GM12864 (cell line): ENCODE measurements at places on chromosomes 7 and 10.

DNA sequence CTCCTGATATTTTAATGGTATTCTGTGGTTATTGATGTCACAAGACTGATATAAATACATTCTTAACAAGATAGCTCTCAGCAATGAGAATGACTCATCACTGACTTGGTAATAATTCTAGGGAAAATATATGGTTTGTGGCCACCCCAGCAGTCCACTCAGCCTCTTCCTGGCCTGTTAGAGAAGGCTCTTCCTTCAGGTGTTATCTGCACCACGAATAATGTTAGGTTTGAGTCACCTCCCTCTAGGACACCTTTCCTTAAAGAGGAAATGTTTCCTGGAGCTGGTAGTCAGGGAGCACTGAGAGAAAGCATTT, 163.3 kb downstream of the SVIL start:
- DNase-seq = no peak

GRCh38 chr10:71647526-71648253, 71.9 kb downstream of the C10orf105 start:
- no peak for DNase-seq

DNA sequence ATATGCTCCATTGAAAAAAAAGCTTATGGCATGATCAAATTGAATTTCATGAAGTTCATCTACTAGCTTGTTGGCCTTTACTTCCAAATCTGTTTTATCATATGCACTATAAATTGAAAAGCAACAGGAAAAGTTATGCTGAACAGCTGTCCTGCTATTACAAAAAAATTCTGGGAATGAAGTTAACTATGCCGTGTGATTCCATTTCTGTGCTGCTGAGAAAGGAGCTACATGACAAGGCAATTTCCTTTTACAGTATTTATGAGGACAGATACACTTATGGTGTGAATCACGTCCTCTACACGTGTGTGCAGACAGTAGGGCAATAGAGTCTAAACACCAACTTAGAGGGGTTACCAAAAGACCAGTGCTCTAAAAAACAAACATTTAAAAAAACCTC, 426.5 kb upstream of the AKR1E2 start:
- no peak for DNase-seq

DNA sequence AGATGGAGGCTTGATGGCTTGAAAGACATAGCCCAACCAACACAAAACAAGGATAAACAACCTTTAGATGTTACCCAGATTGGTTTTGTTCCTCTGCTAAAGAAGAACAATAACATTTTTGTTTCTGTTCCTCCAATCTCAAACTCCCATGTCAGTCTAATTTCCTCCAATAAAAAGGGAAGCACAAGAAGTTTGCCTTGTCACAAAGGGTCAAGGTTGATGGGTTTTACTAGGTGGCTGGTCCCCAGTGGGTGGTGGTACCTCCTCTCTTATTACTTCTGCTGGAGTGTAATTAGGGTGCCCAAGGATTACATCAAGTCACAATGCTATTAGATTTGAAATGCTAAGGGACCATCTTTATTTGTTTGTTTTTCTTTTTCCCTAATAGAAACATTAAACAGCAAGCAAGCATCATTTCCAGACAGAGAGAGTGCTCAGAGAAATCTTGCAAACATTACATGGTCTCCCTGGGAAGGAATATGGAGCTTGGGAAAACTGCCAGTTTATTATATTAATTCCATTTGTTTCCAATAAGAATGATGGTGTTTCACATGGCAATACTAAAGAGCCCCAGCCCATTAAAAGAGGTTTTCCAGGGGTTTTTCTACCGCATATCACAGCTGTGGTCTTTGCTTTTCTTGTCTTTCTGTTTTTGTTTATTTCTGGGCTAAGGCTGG, 78.3 kb upstream of the AOAH start:
- no peak for DNase-seq

DNA sequence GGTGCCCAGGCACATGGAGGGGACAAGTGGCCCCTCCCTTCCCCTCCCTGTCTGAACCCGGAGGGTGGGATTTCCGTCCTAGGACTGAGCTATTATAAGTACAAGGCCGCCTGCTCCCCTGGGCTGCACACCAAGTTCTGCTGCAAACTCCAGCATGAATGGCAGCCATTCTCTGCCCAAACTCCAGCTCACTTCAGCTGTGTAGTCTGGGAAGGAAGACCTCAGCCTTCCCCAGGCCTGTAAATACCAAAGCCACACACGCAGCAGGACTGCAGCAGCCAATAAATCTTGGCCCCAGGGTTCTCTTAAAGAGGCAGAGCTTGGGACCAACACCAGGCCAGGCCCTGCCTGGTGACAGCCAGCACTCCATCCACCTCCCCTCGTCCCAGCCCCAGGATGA, 291.3 kb upstream of the ZMIZ1 start:
- no peak for DNase-seq

GRCh38 chr7:69889976-69890351, 291.7 kb downstream of the AUTS2 start:
- no peak for DNase-seq

GRCh38 chr10:64040781-64041180, 519.6 kb downstream of the REEP3 start:
- DNase-seq = no peak

- DNase-seq = no peak
Measured at GRCh38 chr7:90503367-90503766, 33.9 kb downstream of the PTTG1IP2 start.

DNA sequence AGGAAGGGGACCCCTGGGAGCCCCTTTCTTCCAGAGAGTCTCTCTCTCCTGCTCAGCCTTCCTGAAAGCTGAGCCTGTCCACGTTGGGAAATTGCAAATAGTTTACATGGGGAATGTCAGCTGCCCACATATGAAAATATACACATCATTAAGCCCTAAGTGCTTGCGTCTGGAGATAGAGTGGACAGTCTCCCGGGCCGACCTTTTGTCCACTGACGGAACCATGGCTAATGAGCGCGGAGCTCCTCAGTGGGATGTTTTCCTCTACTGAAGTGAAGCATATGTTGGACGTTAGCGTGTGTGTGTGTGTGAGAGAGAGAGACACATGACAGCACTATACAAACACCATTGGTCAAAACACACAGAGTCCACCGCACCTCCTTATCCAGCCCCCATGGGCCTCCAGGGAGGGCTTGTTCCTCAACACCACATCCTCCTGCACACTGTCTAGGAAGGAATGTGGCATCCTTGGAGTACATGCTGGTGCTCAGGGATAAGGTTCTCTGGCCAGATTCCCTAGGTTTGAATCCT, 128.4 kb downstream of the RGS10 start:
- no peak for DNase-seq

DNA sequence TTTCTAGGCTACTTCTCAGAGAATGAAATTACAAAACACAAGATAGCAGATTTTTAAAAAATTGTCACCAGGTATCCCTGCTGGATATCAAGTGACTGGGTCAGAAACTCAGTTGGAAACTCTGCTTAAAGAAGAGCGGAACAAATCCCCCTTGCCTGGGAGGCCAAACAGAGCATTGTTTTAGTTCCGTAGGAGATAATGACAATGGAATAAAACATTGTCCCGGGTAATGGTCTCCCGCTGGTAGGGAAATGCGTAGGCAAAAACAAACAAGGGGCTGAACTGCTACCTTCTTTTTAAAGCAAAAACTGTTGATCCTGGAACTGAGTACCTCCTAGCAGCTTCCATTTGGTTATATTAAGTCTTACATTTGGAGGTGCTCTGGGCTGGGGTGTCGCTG, 21.3 kb upstream of the VAX1 start:
- no peak for DNase-seq

DNA sequence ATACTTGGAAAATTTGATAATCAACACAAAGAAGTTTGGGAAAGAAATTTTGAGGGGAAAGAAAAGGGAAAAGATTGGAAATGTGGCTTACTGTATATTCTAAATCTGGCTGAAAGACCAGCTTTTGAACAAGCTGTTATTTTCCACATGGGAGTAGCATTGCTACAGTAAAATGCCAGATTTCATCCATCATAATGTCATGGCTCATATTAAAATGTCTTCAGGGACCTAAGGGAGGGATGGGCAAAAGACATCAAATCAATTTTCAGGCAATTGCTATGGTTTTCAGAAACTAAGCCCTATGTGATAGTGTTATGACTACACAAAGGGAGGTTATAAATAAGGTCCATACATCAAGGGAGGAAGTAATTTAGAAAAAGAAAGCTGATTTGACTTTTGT, 1116.9 kb upstream of the CELF2 start:
- no peak for DNase-seq

GRCh38 chr10:119283387-119283786, 76.0 kb downstream of the GRK5 start:
- no peak for DNase-seq

DNA sequence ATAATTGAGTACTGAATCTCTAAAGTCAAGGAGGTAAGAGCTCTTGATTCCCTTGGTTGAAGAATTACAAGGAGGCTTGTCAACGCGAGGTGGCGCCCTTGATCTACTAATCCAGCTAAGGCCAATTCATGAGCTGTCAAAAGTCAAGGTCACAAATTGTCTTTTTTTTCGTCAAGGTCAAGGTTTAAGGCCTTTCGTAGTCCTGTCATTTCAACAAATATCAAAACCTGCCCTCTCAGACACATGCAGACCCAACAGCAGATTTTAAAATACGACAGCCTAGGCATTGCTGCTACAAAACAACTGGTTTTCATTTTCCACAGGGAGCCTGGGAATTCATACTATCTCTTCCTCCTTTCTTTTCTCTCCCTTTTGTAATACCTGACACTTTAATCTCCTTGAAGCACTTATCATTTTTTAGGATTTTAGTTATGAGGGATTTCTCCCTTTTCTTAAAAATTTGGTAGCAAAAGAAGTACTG, 3.6 kb downstream of the HOXA13 start:
- peak; percentile 46 for DNase-seq

GRCh38 chr10:112421731-112422130, 25.0 kb downstream of the ZDHHC6 start:
- no peak for DNase-seq

GRCh38 chr10:95214369-95214768, 20.3 kb downstream of the ACSM6 start:
- DNase-seq = no peak

DNA sequence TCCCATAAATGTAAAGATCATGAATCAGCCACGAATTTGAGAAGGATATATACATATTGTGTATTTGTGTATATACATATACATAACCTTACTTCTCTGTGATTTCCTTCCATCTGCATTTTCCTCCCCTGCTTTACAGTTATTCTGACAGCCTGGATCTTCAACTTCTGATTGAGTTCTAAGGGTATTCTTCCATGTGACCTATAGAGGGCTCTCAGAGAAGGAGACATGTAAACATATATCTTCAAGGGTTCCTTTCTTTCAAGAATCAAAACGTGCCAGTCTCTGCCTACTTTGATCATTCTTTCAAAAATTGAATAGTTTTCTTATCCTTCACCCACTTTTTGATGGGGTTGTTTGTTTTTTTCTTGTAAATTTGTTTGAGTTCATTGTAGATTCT, 453.7 kb upstream of the POT1 start:
- DNase-seq = no peak

- no peak for DNase-seq
Measured at GRCh38 chr7:108132551-108133265, 2.5 kb upstream of the LAMB4 start.

DNA sequence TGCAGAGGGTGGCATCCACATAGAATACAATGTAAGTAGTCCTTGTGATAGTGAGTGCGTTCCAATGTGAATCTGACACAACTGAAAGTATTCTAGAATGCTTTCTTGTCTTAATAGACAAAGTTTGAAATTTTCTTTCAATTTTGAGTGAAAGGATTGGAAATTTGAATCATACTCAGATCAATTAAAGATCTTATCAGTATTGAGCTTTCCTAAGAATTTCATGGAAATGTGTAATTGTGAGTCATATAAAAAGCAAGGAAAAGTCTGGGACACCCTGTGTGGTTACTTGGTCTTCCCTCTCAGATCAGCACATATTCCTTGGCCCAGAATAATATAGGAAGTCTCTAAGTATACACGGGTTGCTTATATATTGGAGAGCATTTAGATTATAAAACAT, 99.1 kb downstream of the MBL2 start:
- no peak for DNase-seq

- no peak for DNase-seq
Measured at GRCh38 chr7:141156407-141156806, 82.5 kb downstream of the TMEM178B start.

- no peak for DNase-seq
Measured at GRCh38 chr10:5615316-5615715, 51.1 kb downstream of the ASB13 start.

DNA sequence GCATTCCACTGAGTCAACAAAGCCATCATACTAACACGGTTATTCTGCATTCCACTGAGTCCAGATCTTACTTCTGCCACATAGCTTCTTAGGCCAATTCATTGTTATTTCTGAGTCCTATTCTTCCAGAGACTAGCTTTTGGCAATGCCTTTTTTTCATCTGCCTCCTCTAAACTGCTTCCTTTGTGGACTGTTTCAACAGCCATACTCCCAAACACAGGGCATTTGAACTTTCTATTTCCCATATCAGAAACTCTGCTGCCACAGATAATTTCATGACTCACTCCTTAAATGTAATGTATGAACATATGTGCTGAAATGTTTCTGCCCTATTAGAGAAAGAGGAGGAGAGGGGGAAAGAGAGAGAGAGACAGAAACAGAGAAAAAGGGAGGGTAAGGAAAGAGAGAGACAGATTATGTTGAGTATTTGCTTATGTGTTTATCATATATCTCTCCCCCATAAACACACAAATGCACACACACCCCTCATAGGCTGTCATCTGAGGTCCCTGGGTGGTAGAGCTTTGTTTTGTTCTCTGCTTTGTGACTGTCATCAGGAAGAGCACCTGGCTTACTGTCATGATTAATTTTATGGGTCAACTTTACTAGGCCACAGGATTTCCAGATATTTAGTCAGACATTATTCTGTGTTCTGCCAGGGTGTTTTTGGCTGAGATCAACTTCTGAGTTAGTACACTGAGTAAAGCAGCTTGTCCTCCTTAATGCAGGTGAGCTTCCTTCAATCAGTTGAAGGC, 308.0 kb upstream of the KCND2 start:
- DNase-seq = no peak

DNA sequence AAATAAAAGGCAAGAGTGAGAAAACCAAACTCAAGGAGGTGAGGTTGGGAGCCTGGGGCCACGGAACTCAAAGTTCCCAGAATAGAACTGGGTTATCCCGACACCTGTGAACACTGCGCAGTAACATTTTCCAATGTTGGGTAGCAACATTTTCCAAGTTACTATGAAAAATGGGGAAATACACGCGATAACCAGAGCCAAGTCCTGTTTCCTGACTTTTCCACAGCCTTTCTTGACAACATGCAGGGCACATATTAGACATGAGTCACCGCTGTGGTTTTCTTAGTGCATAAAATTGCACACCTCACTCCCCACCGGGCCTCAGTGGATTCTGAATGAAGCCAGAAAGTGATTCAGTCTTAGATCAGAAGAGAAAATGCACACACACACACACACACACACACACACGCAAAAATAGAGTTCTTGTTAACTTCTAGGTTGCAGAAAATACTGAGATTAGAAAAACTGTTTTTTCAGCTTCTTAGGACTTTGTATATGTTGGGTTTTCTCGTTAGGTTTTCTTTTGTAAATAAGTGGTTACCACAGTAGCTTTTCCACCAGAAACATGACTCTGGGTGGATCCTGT, 70.0 kb downstream of the CAMK1D start:
- DNase-seq = no peak

- DNase-seq = peak; percentile 74
Measured at GRCh38 chr7:37683246-37684120, at the start of gene GPR141. Gene GPR141, plus strand, starts transcription at chr7:37683766. Its CDS starts 56,628 bp downstream, at chr7:37740394.
